Activated T-helper 2 cell treated with anti-CD3 and anti-CD28 coated beads, Interferon-gamma antibody, Interleukin-2, Interleukin-4, amounts not matched to agents 10 μg/mL and 5 μg/mL and 100 μg/mL, durations not matched to agents 14 hours and 24 hours and 36 hours (primary cell): ENCODE measurements at places on chromosomes 5 and 9. TPM values are rescaled to one million over a fixed set of nuclear protein-coding genes. Genes with fewer than 3 reads are reported as not detected.

TEX48 gene
- 0.41 and 0.68 TPM in 2 replicates for total RNA-seq

ENC1 gene
- 0.87 and 1.2 TPM in 2 replicates for total RNA-seq

DNA sequence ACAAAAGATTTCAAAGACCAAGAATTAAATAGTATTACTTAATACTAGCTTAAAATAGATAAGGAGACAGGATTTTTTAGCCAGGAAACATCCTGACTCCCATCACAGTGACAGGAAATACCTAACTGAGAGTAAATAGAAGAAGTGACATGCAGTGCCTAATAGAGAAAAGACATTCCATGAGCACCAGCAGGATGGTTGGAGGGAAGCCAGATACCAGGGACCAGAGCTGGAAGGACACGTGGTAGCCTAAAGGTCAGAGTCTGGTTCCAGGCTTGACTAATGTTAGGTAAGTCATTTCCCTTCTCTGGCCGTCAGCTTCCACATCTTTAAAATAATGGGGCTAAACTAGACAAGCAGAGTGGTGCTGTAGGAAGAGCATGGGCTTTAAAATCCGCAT lies 41.6 kb downstream of the CDK5RAP2 start:
- DNase-seq: no peak
- H3K36me3 ChIP-seq: peaks cover 64% of the 10 kb centered on the region
- peak overlapping the region; percentile 23 for H3K27ac ChIP-seq
- peaks cover 12% of the 10 kb centered on the region for H3K4me1 ChIP-seq

DNA sequence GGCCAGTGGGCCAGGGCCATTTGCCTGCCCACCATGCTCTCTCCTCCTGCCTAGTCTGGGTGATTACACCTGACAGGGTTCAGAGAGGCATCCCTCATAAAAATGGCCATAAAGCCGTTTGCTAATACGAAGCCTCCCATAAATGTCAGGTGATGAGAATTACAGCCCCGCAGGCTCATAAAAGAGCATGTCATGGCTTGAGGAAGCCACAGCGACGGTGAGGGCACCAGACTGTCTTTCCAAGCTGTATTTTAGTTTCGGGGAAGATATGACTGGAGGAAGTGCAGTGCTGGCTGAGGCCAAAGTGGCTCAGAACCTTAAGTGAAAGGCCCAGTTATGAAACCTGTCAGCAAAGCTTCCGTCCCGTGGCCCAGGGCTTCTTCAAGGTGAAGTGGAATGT lies 18.5 kb upstream of the TCERG1 start:
- no peak overlapping the region for H3K4me3 ChIP-seq
- peaks cover 6% of the 10 kb centered on the region for H3K4me1 ChIP-seq
- H3K27me3 ChIP-seq: peaks cover 27% of the 10 kb centered on the region
- DNase-seq: no peak
- H3K27ac ChIP-seq: no peak overlapping the region

ENHO gene
- total RNA-seq: not detected in 2 replicates

IRX2 gene
- total RNA-seq: not detected in 2 replicates

GRCh38 chr5:60598424-60598823 lies 101.5 kb downstream of the DEPDC1B start:
- no peak overlapping the region for H3K4me3 ChIP-seq
- H3K27me3 ChIP-seq: no peaks in the 10 kb centered on the region
- H3K27ac ChIP-seq: no peak overlapping the region
- no peak for DNase-seq

- H3K36me3 ChIP-seq: no peaks in the 10 kb centered on the region
- H3K4me3 ChIP-seq: no peak overlapping the region
- DNase-seq: no peak
These were observed 49.5 kb upstream of the MROH2B start for GRCh38 chr5:41120600-41120999.

DNA sequence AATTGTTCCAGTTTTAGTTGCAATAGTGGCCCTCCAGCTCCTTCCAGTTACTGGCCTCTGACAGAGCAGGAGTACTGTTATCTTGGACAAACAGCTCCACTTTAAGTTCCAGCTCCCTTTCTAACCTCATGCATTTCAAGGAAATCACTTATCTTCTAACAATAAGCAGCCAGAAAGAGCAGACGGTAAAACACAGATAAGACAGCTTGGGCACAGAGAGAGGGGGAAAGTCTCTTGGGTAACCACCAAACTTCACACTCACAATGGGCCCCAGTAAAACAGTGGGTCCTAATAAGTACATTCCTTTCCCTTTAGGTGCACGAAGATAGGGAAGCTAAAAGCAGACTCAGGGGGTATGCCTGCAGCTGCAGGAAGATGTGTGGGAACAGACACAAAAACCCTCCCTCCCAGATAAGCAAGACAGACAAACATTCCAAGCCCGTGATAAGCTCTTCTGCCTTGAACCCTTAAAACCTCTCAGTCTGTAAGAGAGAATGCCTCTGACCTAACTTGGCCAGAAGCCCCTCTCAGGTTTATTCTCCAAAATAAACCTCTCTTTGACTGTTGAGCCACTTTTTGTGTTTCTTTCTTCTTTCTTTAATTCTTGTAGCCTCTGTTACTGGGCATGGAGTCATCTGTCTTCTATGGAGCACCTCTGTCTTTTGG lies 30.8 kb downstream of the OR1J1 start:
- no peaks in the 10 kb centered on the region for H3K4me1 ChIP-seq
- no peak overlapping the region for H3K27ac ChIP-seq
- H3K27me3 ChIP-seq: peaks cover 14% of the 10 kb centered on the region
- no peak overlapping the region for H3K4me3 ChIP-seq

ADGRV1 gene
- total RNA-seq: 12.4 TPM in 2 replicates

SYNPO gene
- 0.11 TPM in 1 of 2 replicates, not detected in the other for total RNA-seq

WNK2 gene
- total RNA-seq: 1.2 and 1.6 TPM in 2 replicates

LCNL1 gene
- not detected in 2 replicates for total RNA-seq

MLANA gene
- not detected in 2 replicates for total RNA-seq

ADRB2 gene
- total RNA-seq: 0.21 and 0.30 TPM in 2 replicates

CD274 gene
- 36.7 and 40.5 TPM in 2 replicates for total RNA-seq

- H3K27me3 ChIP-seq: peaks cover 11% of the 10 kb centered on the region
- no peak overlapping the region for H3K27ac ChIP-seq
- DNase-seq: peak; percentile 60
- H3K36me3 ChIP-seq: no peaks in the 10 kb centered on the region
- peaks cover 3% of the 10 kb centered on the region for H3K4me1 ChIP-seq
These were observed 12.5 kb upstream of the EXOSC2 start for GRCh38 chr9:130680836-130681768.

- H3K36me3 ChIP-seq: peaks cover 87% of the 10 kb centered on the region
- no peak overlapping the region for H3K27ac ChIP-seq
- H3K27me3 ChIP-seq: no peaks in the 10 kb centered on the region
- no peak for DNase-seq
These were observed 39.3 kb downstream of the SECISBP2 start for GRCh38 chr9:89357331-89358197.

PIP5KL1 gene
- 1.4 and 3.4 TPM in 2 replicates for total RNA-seq

DNA sequence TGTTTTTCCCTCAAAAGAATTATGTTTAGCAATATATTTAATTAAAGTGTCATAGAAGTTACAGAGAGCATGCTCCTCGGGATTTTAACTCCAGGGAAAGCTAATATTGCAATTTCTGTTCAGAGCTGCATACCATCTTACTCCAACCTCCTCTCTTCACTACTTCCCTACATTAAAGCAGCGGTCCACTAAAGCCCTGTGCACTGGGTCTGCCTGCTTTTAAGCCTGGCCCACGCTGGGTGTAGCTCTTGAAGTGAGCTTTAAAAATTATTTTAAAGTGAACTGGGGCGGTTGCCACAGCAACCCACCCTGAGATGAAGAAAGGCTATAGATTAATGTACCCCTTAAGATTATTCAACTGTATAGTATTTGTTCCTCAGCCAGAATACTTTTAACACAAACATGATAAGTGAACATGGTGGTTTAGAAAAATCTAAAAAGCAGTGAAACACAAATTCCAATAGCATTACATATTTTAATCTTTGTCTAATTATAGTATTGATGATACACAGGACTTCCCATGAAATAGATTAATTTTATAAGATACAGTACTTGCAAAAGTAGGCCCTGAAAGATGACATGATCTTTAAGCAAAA lies 3.9 kb upstream of the MEF2C start:
- no peak overlapping the region for H3K4me3 ChIP-seq
- H3K27ac ChIP-seq: no peak overlapping the region
- H3K27me3 ChIP-seq: peaks cover 82% of the 10 kb centered on the region
- H3K36me3 ChIP-seq: no peaks in the 10 kb centered on the region
- no peak for DNase-seq
- H3K4me1 ChIP-seq: peaks cover 26% of the 10 kb centered on the region

- peaks cover 39% of the 10 kb centered on the region for H3K36me3 ChIP-seq
- H3K4me3 ChIP-seq: peak overlapping the region; percentile 61
- peak overlapping the region; percentile 88 for H3K27ac ChIP-seq
- peaks cover 42% of the 10 kb centered on the region for H3K4me1 ChIP-seq
These were observed 13.5 kb upstream of the AMACR start for GRCh38 chr5:34021334-34021733.

- H3K36me3 ChIP-seq: no peaks in the 10 kb centered on the region
- H3K27me3 ChIP-seq: no peaks in the 10 kb centered on the region
- no peak for DNase-seq
- no peak overlapping the region for H3K4me3 ChIP-seq
These were observed 345.4 kb downstream of the CDH9 start for GRCh38 chr5:26692952-26693351.

SLC6A7 gene
- not detected in 2 replicates for total RNA-seq

- H3K4me1 ChIP-seq: peaks cover 6% of the 10 kb centered on the region
- H3K27me3 ChIP-seq: peaks cover 16% of the 10 kb centered on the region
- no peaks in the 10 kb centered on the region for H3K36me3 ChIP-seq
- no peak for DNase-seq
- no peak overlapping the region for H3K4me3 ChIP-seq
These were observed 31.8 kb upstream of the FGF1 start for GRCh38 chr5:142717582-142718215.

DNA sequence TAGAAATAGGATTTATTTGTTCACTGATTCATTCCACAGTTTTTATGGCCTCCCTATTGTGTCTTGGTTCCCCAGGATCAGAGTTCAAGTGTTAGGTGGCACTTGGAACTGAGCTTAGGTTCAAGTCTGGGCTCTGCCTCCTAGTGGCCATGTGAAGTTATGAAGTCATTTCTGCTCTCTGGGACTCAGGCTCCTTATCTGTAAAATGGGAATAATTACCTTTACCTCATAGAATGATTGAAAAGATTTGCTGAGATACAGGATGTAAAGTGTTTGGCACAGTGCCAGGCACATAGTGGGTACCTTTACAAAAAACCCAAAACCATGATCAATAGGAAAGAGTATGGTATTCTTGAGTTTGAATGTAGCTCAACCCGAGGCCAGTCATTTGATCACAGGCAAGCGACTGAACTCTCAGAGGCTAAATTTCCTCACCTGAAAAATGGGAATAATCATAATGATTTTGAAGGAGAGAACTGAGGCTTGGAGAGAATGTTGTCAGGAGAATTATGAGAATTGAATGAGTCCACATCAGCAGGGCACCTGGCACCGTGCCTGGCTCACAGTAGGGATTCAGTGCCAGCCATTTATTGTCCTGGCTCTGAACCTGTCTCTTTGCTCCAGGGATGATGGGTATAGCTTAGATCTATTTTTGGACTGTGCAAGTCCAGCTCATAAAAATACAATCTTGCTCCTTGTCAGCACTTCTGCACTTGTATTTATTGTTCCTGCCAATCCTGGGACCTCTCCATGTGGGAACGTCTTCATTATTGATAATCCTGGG lies 10.8 kb downstream of the NSG2 start:
- DNase-seq: no peak
- no peak overlapping the region for H3K4me3 ChIP-seq
- H3K36me3 ChIP-seq: no peaks in the 10 kb centered on the region
- no peak overlapping the region for H3K27ac ChIP-seq
- H3K27me3 ChIP-seq: no peaks in the 10 kb centered on the region

GRCh38 chr9:35273591-35273990 lies 111.8 kb downstream of the UNC13B start:
- no peaks in the 10 kb centered on the region for H3K36me3 ChIP-seq
- DNase-seq: no peak
- H3K27ac ChIP-seq: no peak overlapping the region
- no peak overlapping the region for H3K4me3 ChIP-seq

DNA sequence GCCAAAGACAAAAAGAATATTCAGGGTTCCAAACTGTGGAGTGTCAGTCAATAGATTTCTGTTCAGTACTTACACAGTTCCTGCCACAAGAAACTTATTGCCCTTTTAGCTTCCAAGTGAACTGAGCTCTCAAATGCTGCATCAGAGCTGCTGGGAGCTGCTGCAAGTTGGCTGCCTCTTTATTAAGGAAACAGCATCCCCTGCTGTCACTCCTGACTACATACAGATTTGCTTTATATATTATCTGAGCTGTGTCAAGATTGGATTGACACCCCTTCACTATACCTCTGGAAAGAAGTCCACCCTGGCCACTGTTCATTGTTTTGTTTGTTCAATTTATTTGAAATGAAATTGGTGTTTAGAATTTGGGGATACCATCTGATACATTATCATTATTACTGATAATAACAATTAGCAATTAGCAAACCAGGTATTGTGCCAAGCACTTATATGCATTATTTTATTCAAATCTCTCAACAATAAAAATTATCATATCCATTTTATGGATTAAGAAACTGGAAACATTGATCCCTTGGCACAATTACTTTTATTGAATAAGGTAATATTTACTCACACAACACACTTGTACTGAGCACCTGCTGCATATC lies 16.4 kb upstream of the C5orf58 start:
- no peak for DNase-seq
- no peaks in the 10 kb centered on the region for H3K36me3 ChIP-seq
- H3K4me1 ChIP-seq: no peaks in the 10 kb centered on the region
- H3K4me3 ChIP-seq: no peak overlapping the region
- no peak overlapping the region for H3K27ac ChIP-seq

FLT4 gene
- total RNA-seq: 1.1 and 1.7 TPM in 2 replicates

DNA sequence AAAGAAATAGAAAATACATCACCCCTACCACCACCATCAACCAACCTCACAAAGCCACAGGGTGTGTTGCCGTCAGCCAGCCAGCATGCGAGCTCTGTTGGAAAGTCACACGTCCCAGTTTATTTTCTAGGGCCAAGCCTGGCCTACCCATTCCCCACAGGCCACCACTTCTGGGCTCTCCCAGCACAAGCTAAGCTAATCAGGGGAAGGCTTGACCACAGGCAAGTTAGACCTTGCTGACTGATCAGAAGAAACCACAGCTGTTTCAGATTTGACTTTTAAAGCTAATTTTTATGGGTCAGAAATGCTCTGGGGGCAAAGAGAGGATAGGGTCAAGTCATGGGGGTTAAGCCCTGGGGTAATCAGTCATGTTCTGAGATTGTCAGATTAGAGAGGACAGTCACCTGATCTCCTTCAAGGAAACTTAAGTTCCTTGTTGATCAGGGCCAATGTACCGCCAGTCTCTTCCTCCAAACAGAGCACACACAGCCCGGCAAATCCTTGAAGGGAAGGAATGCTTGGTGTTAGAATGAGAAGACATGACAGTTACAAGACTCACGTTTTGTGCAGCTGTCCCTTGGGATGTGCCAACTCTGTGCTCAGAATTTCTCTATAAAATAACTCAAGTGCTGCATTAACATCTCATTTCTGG lies 7.6 kb downstream of the SHB start:
- no peak for DNase-seq
- peaks cover 11% of the 10 kb centered on the region for H3K4me1 ChIP-seq
- no peak overlapping the region for H3K27ac ChIP-seq
- H3K36me3 ChIP-seq: no peaks in the 10 kb centered on the region
- H3K27me3 ChIP-seq: peaks cover 15% of the 10 kb centered on the region

DND1 gene
- 3.2 and 3.5 TPM in 2 replicates for total RNA-seq
